ENCODE measurements at places on chromosomes 5 and 9.

DNA sequence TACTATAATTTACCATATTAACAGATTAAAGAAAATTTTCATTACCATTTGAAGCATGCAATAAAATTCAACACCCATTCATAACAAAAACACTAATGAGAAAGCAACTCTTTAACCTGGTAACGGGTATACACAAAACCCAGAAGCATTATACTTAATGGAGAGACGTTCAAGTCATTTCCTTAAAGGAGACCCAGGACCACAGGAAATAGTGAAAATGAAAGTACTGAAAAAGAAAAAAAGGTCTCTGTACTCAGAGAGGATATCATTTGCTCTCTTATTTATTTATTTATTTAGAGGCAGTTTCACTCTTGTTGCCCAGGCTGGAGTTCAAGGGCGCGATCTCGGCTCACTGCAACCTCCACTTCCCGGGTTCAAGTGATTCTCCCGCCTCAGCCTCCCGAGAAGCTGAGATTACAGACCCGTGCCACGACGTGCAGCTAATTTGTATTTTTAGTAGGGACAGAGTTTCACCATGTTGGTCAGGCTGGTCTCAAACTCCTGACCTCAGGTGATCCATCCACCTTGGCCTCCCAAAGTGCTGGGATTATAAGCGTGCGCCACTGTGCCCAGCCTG lies 61.6 kb downstream of the SETX start:
- DNase-seq, result no peak

- no peak for DNase-seq
Observed at GRCh38 chr9:2809692-2810419, 34.0 kb downstream of the PUM3 start.

DNA sequence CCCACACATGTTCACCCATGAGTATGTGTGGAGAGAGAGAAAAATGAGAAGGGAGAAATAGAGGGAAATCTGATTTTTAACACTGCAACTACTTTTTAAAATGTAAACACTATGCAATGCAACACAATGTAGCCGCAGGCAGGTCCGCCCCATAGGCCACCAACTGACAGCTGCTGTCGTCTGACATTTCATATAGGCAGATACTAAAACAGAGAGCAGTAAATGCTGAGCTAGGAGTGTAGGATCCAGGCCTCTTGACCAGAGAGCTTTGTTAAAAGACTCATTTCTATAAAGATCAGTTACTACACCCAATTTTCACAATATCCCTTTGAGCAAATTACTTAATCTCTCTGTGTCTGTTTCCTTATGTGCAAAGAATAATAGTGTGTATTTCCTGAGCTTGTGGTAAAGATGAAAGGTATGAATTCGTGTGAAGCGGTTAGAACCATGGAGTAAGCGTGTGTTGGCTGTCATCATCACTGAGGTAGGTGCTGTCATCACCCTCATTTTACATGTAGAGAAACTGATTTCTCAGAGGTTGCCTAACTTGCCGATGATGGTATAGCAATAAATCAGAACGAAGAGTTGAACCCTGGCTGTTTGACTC lies 55.2 kb upstream of the PDE8B start:
- no peak for DNase-seq

GRCh38 chr9:12748016-12748415 lies 26.8 kb upstream of the LURAP1L start:
- no peak for DNase-seq

- DNase-seq, result no peak
Observed at GRCh38 chr5:137856201-137856600, 11.5 kb upstream of the MYOT start.

GRCh38 chr5:96214442-96215197 lies 218.4 kb downstream of the PCSK1 start:
- no peak for DNase-seq

- DNase-seq, result no peak
Observed at GRCh38 chr9:31302620-31303418, 1081.6 kb upstream of the ACO1 start.

- no peak for DNase-seq
Observed at GRCh38 chr9:36129139-36129538, 7.4 kb upstream of the GLIPR2 start.

DNA sequence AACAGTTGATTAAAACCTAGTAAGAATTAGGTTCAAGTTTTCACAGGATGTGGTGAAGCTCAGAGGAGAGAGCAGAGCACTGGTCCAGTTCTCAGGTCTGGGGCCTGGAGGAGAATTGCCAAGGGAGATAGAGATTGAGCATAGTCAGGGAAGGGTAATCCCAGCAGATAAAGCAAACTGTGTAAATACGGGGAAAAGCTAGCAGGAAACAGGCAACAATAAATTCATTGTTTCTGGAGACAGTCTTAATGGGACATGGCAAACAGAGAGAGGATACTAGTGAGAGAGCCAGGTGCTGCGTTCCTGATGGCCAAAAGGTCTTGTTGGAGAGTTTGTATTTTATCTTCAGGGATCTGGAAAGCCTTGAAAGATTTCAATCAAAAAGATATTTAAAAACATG lies 333.0 kb downstream of the PDE4D start:
- no peak for DNase-seq

- DNase-seq, result no peak
Observed at GRCh38 chr5:89043676-89044075, 160.7 kb upstream of the MEF2C start.

DNA sequence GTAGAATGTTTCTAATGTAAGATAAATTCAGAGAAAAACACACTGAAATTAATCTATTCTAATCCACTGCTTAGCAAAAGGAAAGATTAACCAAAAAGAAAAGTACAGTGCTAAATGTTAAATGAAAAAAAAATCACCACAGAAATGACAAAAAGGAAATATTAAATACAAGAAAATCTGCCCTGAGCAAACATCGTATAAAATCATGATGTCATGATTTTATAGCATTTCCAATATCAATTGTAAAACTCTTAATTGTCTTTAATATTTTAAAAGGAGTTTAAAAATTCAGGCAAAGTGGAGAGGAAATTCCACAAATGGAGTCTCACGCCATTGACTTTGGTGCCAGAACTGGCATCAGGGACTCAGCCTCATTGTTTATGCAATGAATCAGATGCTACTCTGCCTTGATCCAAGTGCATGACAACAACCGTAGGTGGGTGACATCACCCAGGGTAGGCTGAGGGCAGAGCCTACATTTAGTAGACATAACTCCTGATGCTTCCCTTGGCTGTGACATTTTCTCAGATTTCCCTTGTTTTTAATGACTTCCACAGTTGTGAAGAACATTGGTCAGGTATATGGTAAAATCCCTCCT lies 696.8 kb downstream of the SEMA5A start:
- no peak for DNase-seq

DNA sequence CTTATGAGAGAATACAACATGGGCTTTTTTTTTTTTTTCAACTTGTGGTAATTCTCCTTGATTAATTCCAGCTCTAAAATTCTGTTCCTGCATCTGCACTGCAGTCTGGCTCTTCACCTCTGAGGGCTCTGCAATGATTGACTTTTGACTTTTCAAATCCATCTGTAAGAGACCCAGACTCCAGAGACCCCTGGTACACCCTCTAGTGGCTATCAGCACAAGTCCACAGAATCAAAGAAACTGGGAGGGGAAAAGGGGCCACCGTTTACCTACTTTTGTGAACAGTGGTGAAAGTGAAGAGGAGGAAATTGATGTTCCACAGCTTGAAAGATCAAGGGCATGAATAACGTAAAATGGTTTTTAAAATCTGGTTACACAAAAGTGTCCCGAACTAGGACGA lies 151.6 kb downstream of the SLIT3 start:
- no peak for DNase-seq

- DNase-seq, result no peak
Observed at GRCh38 chr5:143968071-143968878, 156.3 kb downstream of the HMHB1 start.

Measured in NCI-H510A (cell line).